ENCODE measurements at places on chromosomes 12 and 14. TPM values are rescaled to one million over a fixed set of nuclear protein-coding genes. Genes with fewer than 3 reads are reported as not detected.

DNA sequence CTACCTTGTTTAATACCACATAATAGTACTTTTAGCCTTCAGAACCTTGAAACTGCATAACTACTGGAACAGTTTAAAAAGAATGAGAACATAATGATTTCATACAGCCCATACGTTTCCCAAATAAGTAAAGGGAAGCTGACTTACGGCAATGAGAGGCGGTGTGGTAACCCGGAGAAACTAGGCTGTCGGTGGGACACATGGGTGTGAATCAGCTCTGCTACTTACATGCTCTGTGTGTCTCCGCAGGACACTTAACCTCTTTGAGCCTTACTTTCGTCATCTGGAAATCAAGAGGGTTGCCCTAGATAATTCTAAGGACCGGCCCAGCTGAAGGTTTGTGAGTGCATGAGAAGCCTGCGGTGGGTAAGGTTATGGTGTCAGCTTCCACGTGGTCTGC is 49.3 kb upstream of the PLEKHG3 start:
- H3K4me3 ChIP-seq, result no peak overlapping the region
- peaks cover 22% of the 10 kb centered on the region for H3K4me1 ChIP-seq
- DNase-seq, result no peak
- H3K36me3 ChIP-seq, result peaks cover 2% of the 10 kb centered on the region

PPP4R4 gene
- 0.16 TPM for total RNA-seq

- peaks cover 25% of the 10 kb centered on the region for H3K36me3 ChIP-seq
- H3K4me3 ChIP-seq, result no peak overlapping the region
- H3K4me1 ChIP-seq, result peaks cover 50% of the 10 kb centered on the region
- no peak for DNase-seq
- no peaks in the 10 kb centered on the region for H3K27me3 ChIP-seq
Measured at GRCh38 chr14:77372304-77372841, 4.5 kb downstream of the TMED8 start.

DNA sequence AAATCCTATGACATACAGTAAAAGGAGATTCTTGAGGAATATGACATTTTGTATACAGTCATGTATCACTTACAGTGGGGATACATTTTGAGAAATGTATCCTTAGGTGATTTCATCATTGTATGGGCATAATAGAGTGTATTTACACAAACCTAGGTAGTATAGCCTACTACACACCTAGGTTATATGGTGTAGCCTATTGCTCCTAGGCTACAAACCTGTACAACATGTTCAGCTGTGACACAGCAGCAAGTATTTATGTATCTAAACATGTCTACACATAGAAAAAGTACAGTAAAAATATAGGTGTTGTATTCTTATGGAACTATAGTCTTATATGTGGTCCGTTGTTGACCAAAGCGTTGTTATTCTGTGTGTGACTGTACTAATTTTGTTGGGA is 178.8 kb downstream of the FOXA1 start:
- H3K4me1 ChIP-seq, result no peaks in the 10 kb centered on the region
- no peak for DNase-seq
- no peak overlapping the region for H3K4me3 ChIP-seq
- no peaks in the 10 kb centered on the region for H3K27me3 ChIP-seq
- no peaks in the 10 kb centered on the region for H3K36me3 ChIP-seq

DNA sequence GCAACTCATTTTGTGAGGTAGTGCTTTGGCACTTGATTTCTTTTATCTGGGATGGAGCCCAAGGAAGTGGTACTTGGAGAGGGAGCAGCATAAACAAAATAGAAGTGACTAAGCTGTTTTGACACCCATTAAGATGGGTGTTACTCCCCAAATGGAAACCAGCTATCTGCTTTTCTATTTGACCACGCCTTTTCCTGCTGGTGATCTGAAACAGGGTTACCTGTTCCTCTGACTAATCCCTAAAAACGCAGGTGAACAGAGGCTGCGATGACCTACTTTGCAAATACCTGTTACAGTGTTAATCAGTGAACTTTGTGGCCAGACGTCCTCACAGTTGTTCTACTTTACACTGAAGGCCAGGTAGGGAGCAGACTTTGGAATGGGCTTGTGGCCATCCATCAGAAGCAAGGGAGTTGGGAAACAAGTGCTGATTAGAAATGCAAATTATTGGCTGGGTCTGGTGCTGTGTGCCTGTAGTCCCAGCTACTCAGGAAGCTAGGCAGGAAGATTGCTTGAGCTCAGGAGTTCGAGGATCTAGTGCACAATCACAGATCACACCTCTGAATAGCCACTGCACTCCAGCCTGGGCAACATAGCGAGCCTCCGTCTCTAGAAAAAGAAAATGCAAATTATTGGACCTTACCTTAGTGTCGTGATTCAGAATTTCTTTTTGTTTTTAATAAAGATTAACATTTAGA is 58.3 kb upstream of the HECTD1 start:
- H3K36me3 ChIP-seq, result no peaks in the 10 kb centered on the region
- H3K27ac ChIP-seq, result no peak overlapping the region
- no peak overlapping the region for H3K4me3 ChIP-seq
- peaks cover 3% of the 10 kb centered on the region for H3K4me1 ChIP-seq
- no peak for DNase-seq

DNA sequence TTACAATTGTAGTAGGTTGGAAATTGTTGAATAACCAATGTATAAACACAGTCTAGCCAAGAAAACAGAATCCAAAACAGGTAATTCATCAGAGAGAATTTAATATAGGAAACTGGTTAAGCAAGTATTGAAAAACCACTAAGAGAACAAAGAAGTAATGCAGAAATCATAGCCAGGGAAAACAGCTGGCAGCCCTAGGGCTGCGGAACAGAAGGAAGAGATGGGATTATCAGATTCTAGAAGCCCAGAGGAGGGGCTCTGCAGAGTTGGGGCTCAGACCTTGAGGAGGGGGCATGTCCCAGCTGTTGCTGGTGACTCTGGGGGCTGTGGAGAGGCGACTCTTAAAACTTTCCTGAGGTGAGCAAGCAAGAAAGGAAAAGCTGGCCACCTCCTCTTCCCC is 49.4 kb downstream of the CD9 start:
- H3K27me3 ChIP-seq, result peaks cover 9% of the 10 kb centered on the region
- no peaks in the 10 kb centered on the region for H3K36me3 ChIP-seq
- no peak for DNase-seq
- H3K27ac ChIP-seq, result no peak overlapping the region
- no peak overlapping the region for H3K4me3 ChIP-seq

DNA sequence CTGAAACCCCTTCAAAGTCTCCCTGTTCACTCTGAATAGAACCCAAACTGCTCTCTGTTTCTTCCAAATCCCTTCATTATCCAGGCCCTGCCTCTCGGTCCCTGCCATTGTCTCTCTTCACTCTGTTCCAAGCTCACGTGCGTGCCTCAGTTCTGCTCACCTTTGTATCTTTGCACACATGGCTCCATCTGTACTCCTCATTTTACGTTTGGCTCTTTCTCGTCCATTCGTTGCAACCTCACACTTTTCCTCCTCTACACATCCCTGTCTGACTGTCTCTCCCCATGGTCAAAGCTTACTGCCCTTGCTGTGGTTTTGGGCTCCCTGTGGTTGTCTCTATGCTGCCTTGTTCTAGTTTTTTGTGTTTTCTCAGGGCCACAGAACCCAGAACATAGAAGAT is 1054.5 kb downstream of the BCL11B start:
- H3K4me3 ChIP-seq, result no peak overlapping the region
- peaks cover 5% of the 10 kb centered on the region for H3K4me1 ChIP-seq
- no peaks in the 10 kb centered on the region for H3K27me3 ChIP-seq
- peaks cover 5% of the 10 kb centered on the region for H3K36me3 ChIP-seq

DNA sequence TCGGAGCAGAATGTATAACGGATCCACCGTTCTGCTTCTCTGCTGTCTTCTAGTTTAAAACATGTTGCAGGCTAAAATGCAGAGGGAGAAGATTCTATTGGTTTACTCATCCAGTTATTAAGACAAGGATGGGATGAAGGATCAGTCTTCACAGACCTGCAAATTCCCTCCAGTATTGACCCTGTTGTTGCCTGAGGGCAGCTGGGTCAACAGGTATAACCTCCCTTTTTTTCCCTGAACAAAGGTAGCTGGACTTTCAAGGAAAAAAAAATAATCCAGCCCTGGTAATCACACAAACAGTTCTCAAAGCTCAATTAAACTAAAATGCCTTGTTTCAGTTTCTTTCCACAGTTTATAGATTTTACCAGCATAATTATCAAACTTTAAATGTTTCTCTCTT is 480.6 kb downstream of the ZFP36L1 start:
- H3K27me3 ChIP-seq, result no peaks in the 10 kb centered on the region
- DNase-seq, result no peak
- H3K4me1 ChIP-seq, result peaks cover 3% of the 10 kb centered on the region
- H3K36me3 ChIP-seq, result peaks cover 2% of the 10 kb centered on the region
- H3K27ac ChIP-seq, result no peak overlapping the region

DNA sequence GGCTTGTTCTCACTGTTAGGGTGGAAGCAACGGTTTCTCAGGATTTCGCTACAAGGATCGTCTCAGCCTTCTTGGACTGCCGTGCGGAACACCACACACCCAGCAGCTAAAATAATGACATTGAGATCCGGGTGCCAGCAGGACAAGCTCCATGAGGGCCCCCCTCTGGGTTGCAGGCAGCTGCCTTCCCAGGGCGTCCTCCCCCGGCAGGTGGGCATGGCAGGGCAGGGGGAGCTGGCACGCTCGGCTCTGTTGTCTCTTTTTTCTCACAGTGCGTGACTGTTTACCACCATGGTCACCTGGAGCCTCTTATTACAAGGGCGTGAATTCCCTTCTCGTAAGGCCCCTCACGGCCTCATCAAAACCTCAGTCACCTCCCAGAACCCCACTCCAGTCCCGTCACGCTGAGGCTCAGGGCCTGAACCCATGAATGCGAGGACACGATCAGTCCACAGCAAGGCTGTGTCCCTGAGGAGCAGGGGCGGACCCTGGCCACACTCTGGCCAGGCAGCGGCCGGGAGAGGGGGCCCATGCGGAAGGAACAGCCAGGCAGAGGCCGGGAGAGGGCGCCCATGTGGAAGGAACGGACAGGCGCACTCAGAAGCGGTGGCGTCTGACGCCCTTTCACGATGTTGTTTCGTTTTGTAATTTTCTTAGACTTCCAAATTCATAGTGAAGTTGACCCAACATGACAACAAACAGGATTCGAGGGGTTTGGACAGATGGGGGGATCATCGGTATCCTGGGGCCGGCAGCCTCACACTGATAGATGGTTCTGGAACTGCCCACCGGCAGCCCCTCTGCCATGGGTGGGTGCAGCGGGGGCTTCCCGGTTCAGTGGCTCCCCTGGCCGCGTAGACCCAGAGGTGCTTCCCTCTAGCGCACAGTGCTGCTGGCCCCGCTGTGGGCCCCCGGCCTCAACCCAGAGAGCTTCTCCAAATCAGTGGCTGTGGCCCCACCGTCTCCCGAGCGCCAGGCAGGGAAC is 10.0 kb downstream of the LRCOL1 start:
- no peak overlapping the region for H3K27ac ChIP-seq
- H3K27me3 ChIP-seq, result peaks cover 48% of the 10 kb centered on the region
- peaks cover 24% of the 10 kb centered on the region for H3K4me1 ChIP-seq
- no peaks in the 10 kb centered on the region for H3K36me3 ChIP-seq

DNA sequence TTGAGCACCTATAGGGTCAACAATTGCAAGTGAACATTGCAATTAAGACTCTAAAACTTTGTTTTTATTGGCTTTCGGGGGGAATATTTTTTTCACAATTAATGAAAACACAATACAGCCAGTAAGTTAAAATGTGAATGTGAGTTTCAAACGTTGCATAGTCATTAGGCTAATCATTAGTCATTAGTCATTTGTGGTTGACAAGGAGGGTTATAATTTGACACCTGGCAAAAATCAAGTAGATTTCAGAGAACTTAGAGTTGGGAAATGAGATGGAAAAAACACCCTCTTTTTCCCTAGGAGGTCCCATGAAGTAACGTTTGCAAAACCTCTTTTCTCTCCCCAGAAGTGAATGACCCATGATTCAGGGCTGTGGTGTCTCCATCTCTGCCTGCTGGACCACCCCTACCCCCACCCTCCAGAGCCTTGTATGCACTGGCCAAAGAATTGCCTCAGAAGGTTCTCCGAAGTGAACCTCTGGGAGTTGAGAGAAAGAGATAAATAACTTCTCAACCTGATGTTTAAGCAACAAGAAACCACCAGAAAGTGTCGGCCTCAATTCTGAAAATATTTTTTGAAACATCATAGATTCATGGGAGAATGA is 196.3 kb downstream of the PAX9 start:
- no peaks in the 10 kb centered on the region for H3K36me3 ChIP-seq
- no peak overlapping the region for H3K27ac ChIP-seq
- H3K27me3 ChIP-seq, result no peaks in the 10 kb centered on the region
- H3K4me3 ChIP-seq, result no peak overlapping the region

DNA sequence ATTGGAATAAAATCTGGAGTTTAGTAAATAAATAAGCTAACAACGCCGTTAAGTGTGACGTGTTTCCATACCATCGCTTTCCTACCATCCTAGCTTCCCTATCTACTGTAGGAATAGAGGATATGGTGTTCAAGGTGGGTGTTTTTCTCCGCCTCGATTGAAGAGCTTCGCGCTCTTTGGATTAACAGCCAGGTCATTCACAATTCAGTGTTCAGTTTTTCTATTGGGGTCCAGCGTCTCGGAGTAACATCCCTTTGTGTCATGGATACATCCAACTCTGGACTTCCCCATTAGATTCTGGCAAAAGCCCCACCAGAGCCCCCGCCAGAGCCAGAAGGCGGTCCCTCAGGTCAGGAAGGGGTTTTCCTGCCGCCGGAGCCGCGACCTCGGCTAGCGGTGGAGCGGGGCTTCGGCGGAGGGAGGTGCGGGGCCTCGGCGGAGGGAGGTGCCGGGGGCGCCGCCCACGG is 1.2 kb upstream of the SRGAP1 start:
- H3K27me3 ChIP-seq, result peaks cover 36% of the 10 kb centered on the region
- DNase-seq, result no peak
- peaks cover 8% of the 10 kb centered on the region for H3K4me1 ChIP-seq
- peak overlapping the region; percentile 20 for H3K27ac ChIP-seq
- H3K36me3 ChIP-seq, result no peaks in the 10 kb centered on the region

- no peak overlapping the region for H3K4me3 ChIP-seq
- DNase-seq, result no peak
- H3K4me1 ChIP-seq, result no peaks in the 10 kb centered on the region
- H3K27ac ChIP-seq, result no peak overlapping the region
- peaks cover 2% of the 10 kb centered on the region for H3K36me3 ChIP-seq
Measured at GRCh38 chr14:89926694-89927093, 27.8 kb downstream of the EFCAB11 start.

GRCh38 chr12:11631288-11631687 is 18.2 kb upstream of the ETV6 start:
- no peaks in the 10 kb centered on the region for H3K4me1 ChIP-seq
- DNase-seq, result no peak
- no peaks in the 10 kb centered on the region for H3K36me3 ChIP-seq
- no peak overlapping the region for H3K27ac ChIP-seq
- H3K4me3 ChIP-seq, result no peak overlapping the region

AP4S1 gene
- 7.7 TPM for total RNA-seq

MEG3 gene
- not detected for total RNA-seq

EFS gene
- not detected for total RNA-seq

TMEM233 gene
- total RNA-seq, result not detected

DNA sequence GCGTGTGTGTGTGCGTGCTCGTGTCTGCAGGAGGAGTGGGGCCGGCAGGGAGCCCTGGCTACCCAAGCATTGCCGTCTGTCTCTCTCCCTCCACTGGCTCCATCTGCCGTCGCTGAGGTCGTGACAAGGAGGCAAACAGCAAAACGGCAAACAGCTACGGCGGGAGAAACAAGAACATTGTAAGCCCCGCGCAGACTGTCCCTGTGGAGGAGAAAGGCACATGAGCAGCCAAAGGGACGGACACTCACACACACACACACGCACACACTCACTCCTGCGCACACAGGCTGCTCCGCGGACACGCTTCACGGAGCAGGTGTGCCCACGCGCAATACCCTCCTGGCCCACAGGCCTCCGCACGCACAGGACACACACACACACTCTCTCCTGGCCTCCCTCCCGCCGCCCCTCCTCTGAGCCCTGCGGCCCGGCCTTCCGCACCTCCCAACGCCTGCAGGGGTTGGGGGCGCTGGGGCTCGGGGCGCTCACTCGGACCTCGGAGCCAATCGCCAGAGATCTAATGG is 905 bp downstream of the CISTR start:
- peaks cover 2% of the 10 kb centered on the region for H3K36me3 ChIP-seq
- no peak overlapping the region for H3K4me3 ChIP-seq
- DNase-seq, result no peak
- H3K4me1 ChIP-seq, result peaks cover 3% of the 10 kb centered on the region

Data from activated CD8-positive, alpha-beta T cell treated with anti-CD3 and anti-CD28 coated beads, Interleukin-2, amount 10 ng/mL, durations not matched to agents 7 days and 5 days (primary cell).